GM12864 (cell line): ENCODE measurements at places on chromosomes 12 and 14.

DNA sequence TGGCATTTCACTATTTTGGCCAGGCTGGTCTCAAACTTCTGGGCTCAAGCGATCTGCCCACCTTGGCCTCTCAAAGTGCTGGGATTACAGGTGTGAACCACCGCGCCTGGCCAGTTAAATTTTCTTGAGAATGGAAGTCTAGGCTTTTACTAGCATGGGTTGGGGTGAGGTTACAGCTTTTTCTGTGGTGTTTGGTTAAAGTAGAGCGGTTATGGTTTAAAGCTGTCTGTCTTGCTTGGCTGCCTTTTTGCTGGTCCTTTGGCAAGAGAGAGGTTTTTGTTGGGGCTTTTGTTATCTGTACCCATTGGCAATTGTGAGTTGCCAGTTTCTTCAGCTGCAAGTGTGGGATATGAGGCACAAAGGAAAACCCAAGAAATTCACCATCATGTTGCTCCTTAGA lies 84.1 kb downstream of the BRMS1L start:
- DNase-seq: no peak

GRCh38 chr14:31124197-31124596 lies 83.4 kb downstream of the HECTD1 start:
- DNase-seq: no peak

GRCh38 chr12:94676031-94676641 lies 25.8 kb upstream of the TMCC3 start:
- DNase-seq: peak; percentile 52

DNA sequence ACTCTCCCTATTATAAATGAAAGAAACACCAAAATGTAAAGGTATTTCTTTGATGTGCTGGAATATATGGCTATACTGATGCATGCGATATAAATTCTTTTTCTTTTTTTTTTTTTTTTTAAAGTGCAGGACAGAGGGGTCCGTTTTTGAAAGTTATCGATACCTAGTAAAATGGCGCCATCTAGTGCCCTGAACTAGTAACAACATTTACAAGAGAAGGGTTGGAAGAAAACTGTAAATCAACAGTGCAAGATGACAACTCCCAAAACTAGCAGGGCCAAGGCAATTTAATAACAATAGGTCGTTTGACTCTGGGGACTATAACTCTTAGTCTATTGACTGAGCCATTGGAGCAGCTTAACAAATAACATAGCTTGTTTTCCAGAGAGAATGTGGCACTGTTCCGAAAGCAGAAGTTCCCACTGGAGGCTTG lies 137.7 kb downstream of the SPTSSA start:
- DNase-seq: no peak

GRCh38 chr12:49039421-49040363 lies 20.9 kb downstream of the KMT2D start:
- DNase-seq: no peak

DNA sequence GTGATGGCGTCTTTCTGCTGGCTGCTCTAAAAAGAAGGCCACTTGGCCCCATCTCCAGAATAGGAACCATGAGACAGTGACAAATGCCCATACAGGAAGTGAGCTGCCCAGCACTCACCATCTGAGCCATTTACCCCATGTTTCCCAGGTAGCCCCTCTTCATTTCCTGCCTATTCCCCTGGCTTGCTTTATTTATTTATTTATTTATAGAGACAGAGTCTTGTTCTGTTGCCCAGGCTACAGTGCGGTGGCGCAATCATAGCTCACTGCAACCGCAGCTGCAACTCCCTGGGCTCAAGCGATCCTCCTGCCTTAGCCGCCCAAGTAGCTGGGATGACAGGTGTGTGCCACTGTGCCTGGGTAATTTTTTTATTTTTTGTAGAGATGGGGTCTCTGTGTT lies 71.2 kb downstream of the RIN3 start:
- no peak for DNase-seq

DNA sequence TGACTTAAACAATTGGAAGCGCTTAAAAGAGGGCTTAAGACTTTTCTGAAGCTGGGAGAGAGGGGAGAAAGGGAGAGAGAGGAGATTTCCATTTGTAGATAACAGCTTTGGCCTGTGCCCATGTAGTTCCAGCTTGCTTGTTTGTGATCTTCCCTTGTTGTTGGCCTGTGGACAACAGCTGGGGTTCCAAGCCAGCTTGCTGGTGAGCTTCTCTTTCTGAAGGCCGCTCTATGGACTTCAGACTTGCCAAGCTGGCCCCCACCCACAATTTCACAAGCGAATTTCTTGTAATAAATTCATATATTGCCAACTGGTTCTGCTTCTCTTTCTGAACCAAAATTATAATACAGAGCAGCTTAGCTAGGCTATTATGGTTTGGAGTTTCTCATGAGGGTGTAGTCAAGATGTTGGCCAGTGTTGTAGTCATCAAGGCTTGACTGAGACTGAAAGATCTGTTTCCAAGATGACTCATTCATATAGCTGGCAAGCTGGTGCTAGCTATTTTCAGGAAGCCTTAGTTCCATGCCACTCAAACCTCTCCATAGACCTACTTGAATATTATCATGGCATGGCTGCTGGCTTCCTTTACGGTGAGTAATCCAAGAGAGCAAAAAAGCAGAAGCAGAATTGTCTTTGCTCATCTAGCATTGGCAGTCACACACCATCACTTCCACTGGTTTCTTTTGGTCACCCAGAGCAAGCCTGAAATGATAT lies 89.4 kb downstream of the ATP23 start:
- no peak for DNase-seq

DNA sequence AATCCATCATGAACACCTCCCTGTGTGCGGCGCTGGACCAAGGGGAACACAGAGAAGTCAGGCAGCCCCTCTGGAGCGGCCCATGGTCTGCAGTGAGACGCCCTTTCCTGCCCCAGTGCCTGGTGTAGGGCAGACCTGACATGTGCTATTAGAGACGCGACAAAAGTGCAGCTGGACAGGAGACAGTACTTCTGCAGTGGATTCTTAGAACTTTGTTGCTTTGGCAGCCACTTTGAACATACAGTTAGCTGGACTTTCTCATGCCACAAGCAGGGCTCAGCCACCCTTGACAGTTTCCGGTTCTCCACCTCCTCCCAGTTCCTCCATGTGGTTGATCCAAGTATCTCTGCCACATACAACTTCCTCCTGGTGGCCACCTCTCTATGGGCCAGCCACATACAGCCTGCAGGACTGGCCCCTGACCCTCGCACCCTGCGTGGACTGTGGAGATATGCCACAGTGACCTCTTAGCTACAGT lies 45.9 kb downstream of the LGMN start:
- DNase-seq: peak; percentile 49

GRCh38 chr12:87930627-87931026 lies 98.6 kb downstream of the C12orf50 start:
- DNase-seq: no peak

GRCh38 chr12:114311974-114312373 lies 94.0 kb downstream of the TBX5 start:
- DNase-seq: no peak

DNA sequence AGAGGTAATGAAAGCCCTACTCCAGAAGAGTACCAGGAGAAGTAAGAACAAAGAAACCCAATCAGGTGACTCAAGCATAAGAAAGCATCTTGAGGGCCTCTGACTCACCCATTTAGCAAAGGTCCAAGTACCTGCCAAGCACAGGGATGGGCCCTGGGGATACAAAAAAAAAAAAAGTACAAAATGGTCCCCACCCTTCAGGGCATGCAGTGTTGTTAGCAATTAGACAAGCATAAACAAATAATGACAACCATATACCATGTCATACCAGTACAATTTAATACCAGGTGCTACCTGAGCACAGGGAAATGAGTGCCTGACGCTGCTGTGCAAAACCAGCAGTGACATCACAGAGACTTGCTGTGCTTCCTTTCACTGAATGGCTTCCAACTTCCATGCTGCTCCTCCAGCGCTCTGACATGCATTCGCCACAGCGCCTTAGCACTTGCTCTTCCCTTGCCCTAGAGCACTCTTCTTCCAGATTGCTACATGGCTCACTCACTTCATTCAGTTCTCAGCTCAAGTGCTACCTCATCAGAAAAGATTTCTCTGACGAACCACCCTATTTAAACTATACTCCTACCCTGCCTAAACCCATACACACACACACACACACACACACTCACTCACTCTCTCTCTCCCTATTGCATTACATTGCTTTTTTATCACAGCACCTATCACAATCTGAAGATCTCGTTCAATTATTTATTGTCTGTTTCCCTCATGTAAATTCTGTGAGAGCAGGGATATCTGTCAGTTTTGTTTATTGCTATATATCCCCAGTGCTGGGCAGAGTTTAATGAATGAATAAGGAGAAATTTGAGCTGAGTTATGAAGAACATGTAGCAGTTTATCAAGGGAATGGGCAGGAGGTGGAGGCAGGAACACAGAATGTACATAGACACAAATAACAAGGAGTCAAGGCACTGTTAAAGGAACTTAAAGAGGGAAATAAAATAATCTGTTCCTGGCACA lies 12.9 kb upstream of the EPS8 start:
- no peak for DNase-seq

GRCh38 chr14:27427796-27428195 lies 830.0 kb upstream of the NOVA1 start:
- no peak for DNase-seq

GRCh38 chr12:94100211-94100627 lies 48.2 kb upstream of the PLXNC1 start:
- DNase-seq: no peak
